ENCODE measurements at places on chromosomes 2 and 18. TPM values are rescaled to one million over a fixed set of nuclear protein-coding genes. Genes with fewer than 3 reads are reported as not detected.

The AP1S3 gene
- 4.9 TPM for total RNA-seq

The ABCG5 gene
- total RNA-seq: not detected

The UGT1A6 gene
- not detected for total RNA-seq

The OBSL1 gene
- total RNA-seq: 111 TPM

The CYP27A1 gene
- 0.11 TPM for total RNA-seq

DNA sequence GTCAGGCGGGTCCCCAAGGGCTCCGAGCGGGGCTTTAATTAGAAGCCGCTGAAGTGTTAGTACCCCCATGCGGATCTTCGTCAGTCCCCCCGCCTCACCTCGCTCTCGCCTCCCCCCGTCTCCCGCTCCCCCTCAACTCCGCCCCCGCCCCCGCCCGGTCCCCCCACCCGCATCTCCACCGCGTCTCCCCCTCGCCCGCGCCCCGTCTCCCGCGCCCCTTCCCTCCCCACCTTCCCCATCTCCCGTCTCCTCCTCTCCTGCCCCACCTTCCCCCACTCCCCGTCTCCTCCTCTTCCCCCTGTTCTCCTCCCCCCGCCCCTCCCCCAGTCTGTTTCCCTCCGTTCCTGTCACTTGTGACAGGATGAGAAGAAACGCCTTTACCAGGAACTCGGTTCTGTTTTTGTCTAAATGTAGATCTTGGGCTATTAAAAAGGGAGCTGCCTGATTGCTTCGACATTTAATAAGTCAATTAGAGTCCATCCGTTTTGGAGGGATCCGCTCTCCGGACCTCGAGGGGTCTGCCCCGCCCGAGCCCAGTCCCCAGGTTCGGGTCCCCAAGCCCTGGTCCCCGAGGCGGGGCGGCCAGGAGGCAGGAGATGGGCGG is 969 bp upstream of the ALKAL2 start:
- peaks cover 18% of the 10 kb centered on the region for H3K4me1 ChIP-seq
- H3K4me3 ChIP-seq: peak overlapping the region; percentile 40
- peaks cover 90% of the 10 kb centered on the region for H3K27me3 ChIP-seq

- no peak overlapping the region for H3K27ac ChIP-seq
- H3K27me3 ChIP-seq: no peaks in the 10 kb centered on the region
- peaks cover 9% of the 10 kb centered on the region for H3K4me1 ChIP-seq
- DNase-seq: no peak
Measured at GRCh38 chr2:241323778-241324177, 8.1 kb downstream of the SEPTIN2 start.

DNA sequence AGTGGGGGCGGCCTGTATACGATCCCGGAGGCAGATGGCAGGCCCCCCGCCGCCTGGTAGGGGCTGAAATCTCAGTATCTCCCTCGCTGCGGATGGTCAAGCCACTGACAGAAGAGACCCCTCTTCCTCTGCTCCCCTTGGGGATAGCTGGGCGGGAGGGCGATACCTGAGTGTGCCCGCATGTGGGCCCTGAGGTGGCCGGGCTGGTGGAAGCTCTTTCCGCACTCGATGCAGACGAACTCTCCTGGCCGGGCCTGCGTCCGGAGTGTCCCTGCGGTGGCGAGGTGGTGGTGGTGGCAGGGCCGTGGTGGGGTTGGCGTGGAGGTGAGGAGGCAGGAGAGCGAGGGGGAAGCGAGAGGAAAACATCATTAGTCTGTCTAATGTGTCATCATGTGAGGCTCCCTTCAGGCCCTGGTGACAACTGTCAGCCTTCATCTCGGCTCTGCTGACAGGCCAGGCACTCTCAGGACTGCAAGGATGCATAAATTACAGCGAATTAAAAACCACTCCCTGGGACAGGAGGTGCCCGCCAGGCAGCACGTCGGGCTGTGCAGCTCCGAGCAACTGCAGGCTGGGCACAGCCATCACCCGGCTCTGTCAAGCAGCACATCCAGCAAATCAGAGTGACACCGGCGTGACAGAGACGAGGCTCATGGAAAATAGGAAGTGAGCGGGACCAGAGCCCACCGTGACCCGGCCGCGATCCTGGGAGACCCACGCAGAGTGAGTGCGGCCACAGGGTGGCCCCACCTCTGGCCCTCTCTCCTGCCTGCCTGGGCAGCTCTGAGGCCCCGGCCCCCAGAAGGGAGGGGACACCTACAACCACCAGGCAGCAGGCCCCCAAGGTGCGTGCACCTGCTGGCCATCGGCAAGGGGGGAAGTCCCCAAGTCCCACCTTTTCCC is 123.5 kb downstream of the ZNF516 start:
- no peak for DNase-seq
- no peak overlapping the region for H3K4me3 ChIP-seq
- no peaks in the 10 kb centered on the region for H3K27me3 ChIP-seq
- H3K36me3 ChIP-seq: no peaks in the 10 kb centered on the region
- no peak overlapping the region for H3K27ac ChIP-seq
- peaks cover 13% of the 10 kb centered on the region for H3K4me1 ChIP-seq

GRCh38 chr2:3661149-3661660 is 3.2 kb downstream of the ALLC start:
- no peaks in the 10 kb centered on the region for H3K27me3 ChIP-seq
- DNase-seq: no peak
- H3K27ac ChIP-seq: no peak overlapping the region

DNA sequence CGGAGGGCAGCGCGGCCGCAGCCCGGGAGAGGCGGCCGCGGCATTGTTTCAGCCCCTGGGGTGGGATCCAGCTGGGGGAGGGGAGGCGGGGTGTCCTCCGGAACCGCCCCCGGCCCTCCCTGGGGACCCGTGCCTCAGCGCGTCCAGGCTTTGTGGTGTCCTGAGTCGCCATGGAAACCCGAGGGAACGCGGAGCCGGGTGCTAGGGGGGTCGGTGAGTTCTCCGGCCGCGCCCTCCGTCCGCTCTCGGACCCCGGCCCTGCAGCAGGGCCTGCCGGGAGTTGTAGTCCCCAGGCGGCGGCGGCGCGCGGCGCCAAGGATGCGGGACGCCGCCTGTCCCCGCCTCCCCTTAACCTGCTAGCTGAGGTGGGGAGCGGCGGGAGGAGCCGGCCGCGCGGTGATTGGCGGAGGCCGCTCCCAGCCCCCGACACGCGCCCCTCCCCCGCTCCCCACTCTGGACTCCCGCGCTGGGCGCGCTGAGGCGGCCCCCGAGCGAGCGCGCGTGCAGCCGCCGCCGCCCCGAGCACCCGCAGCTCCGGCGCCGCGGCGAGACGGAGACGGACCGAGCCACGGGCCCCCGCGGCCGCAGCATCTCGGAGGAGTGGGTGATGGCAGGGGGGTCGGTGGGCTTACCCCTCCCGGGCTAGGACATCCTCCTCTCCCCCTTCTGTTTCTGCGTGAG is at the start of gene DPYSL5:
DPYSL5 (plus strand) TSS at position 478 of the 681 bp plus-strand sequence. CDS start 50,368 bp downstream, outside the sequence.
- peak within 1 kb of the TSS; percentile 97 for H3K4me3 ChIP-seq
- no peaks in the 10 kb centered on the region for H3K36me3 ChIP-seq
- peak within 1 kb of the TSS; percentile 34 for H3K27ac ChIP-seq
- H3K4me1 ChIP-seq: peaks cover 25% of the 10 kb centered on the region
- peak; percentile 98 for DNase-seq

- H3K27me3 ChIP-seq: peaks cover 88% of the 10 kb centered on the region
- no peak overlapping the region for H3K27ac ChIP-seq
- H3K4me1 ChIP-seq: no peaks in the 10 kb centered on the region
- peak; percentile 24 for DNase-seq
Measured at GRCh38 chr18:50306944-50307343, 19.5 kb upstream of the CXXC1 start.

DNA sequence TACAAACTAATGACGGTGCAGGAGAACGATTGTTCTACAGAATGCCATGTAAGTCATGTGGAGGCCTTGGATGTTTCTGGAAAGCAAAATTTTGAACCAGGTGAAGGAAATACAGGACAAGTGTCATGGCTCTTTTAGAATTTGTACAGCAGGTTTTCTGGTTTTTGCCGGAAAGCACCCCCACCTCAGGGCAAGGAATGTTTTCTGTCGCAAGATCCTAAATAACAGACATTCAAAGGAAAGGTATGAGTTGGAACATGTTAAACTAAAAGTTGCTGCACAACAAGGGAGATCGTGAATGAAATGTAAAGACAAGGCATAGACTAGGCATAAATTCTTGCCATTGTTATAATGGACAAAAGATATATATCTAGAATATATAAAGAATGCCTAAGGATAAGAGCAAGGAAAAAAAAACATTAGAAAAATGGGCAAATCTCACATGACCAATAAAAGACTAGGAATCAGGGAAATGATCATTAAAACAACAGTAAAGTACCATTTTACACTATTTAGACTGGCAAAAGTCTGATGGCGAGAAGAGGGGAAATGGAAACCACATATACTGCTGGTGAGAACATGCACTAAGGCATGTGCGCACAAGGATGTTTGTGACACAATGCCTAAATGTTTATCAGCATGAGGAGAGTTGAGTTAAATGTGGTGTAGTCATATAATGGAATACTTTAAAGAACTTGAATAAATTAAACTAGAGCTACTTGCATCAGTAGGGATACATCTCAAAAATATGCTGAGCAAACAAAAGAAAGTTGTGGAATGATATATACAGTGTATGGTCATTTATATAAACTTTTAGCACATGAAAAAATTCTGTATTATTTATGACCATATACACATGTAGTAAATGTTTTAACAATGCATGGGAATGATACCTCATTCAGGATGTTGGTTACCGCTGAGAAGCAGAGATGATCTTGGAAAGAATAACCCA is 127.0 kb downstream of the EML6 start:
- no peaks in the 10 kb centered on the region for H3K36me3 ChIP-seq
- H3K27ac ChIP-seq: no peak overlapping the region
- H3K4me3 ChIP-seq: no peak overlapping the region

- no peaks in the 10 kb centered on the region for H3K4me1 ChIP-seq
- H3K27me3 ChIP-seq: no peaks in the 10 kb centered on the region
- H3K4me3 ChIP-seq: no peak overlapping the region
- H3K36me3 ChIP-seq: no peaks in the 10 kb centered on the region
Measured at GRCh38 chr2:40027968-40028367, 248.9 kb upstream of the THUMPD2 start.

DNA sequence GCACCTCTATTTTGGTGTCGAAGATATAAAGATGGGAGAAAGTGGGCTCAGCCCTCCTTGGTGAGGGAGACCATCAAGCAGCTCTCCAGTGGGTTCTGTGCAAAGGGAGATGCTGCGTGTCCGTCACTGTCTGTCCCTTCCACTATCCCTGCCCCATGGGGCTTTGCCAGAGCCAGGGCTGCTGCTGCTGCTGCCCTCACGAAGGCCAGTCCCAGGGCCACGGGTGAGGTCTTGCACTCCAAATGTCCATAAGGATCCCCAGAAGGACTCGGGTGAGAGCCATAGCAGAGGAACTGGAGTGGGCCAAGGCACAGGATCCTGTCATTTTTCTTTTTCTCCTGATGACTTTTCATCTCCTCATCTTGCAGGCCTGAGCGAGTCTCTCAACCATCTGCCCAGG is 3.7 kb upstream of the DIPK1C start:
- no peak overlapping the region for H3K4me3 ChIP-seq
- peaks cover 23% of the 10 kb centered on the region for H3K4me1 ChIP-seq
- H3K36me3 ChIP-seq: no peaks in the 10 kb centered on the region
- peaks cover 40% of the 10 kb centered on the region for H3K27me3 ChIP-seq
- no peak overlapping the region for H3K27ac ChIP-seq
- DNase-seq: no peak

- no peaks in the 10 kb centered on the region for H3K4me1 ChIP-seq
- no peaks in the 10 kb centered on the region for H3K36me3 ChIP-seq
Measured at GRCh38 chr2:188701836-188702235, 272.3 kb upstream of the COL3A1 start.

GRCh38 chr2:199303728-199304177 is 154.0 kb downstream of the SATB2 start:
- no peak overlapping the region for H3K27ac ChIP-seq
- H3K4me1 ChIP-seq: no peaks in the 10 kb centered on the region
- no peaks in the 10 kb centered on the region for H3K36me3 ChIP-seq
- no peaks in the 10 kb centered on the region for H3K27me3 ChIP-seq

Data from neural progenitor cell (in vitro differentiated cells).